ENCODE measurements at places on chromosomes 4 and X.
A peak's percentile ranks its signal among the peaks of the same experiment; 100 is the strongest.

- peak; percentile 95 for DNase-seq
These were observed 26.3 kb downstream of the UTP14A start for GRCh38 chrX:129932016-129932820.

- no peak for DNase-seq
These were observed 386.8 kb downstream of the ANKRD50 start for GRCh38 chr4:124325690-124326089.

DNA sequence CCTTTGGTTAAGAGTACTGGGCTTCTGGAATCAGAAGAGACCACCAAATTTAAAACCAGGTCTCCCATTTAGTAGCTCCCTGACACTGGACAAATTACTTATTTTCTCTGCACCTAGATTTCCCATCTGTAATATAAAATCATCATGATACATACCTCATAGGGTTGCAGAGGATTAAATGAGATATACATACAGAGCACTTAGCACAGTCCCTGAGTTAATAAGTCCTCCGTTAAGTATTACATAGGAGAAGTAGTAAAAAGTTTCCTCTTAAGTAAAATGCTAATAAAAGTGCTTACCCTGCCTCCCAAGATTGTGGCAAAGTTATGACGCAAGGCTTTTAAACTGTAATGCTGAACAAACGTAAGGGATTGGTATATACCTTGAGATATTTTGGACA is 539 bp upstream of the CHIC1 start:
- DNase-seq, result no peak

DNA sequence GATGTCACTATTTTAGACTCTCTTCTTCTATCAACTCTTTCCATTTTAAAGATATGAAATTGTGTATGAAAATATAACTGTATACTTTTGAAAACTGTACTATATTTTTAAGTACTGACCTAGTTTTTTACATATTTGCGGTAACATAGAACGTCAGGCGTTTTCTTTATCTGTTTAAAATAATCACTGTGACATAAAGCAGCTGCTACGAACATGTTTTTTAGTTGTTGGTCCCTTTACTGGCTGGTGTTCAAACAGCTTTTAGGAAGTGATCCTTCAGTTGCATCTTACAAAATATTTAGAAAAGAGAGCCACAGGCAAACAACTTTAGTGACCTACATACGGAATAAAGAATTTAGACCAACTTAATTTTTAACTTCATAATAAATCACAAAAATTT is 73.1 kb downstream of the METTL14 start:
- peak; percentile 60 for DNase-seq

DNA sequence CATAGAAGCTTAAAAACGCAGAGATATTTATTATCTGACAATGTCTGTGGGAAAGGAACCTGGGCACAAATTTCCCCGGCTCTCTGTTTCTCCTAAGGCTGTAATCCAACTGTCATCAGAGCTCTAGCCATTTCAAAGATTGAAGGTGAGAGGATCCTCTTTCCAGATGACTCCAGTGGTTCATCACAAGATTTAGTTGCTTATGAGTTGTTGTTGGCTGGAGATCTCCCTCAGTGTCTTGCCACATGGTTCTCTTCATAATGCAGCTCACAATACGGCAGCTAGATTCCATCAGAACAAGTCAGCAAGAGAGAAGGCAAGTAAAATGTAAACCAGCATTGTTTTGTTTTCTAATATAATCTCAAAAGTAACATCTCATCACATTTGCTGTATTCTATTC is 369.4 kb downstream of the GASK1B start:
- DNase-seq, result peak; percentile 31

- DNase-seq, result peak; percentile 7
These were observed 16.3 kb downstream of the SYNPO2 start for GRCh38 chr4:118904935-118905334.

DNA sequence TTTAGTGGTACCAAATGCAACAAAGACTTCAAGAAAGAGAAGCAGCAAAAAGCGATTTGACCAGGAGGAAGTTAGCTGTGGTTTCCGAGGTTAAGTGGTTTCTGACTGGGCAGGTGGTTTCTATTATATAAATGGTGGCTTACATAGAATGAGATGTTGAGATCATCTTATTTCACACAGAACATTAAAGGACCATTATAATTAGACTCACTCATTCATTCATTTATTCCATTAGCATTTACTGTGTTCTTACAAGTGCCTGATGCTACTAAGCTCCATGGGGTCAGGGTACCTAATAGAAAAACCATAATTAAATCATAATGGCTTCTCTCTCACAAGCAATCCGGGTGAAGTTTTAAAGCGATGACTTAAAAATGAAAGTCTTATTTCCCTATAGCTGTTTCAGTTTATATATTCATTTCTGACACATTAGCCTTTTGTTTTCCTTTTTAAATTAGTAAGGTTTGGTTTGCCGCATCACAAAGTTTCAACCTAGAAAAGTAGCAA is 10.6 kb downstream of the TSPAN6 start:
- no peak for DNase-seq

DNA sequence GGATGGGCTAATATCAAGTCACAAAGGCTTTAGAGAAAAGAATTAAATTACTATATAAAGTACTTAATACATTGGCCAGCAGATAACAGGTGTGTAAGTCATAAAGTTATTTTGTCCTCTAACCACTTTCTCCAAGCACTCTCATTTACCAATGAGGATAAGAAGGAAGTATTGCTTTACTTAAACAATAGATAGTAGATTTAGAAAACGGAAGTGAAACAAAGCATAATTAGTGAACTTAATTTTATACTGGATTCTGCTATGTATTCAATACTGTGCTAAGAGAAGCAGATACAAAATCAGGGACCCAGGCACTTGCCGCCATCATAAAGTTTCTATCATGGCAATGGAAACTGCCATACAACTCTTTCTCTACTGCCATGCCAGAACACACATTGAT is 24.0 kb downstream of the AFM start:
- no peak for DNase-seq

- DNase-seq, result peak; percentile 74
These were observed 31.4 kb upstream of the SLC25A31 start for GRCh38 chr4:127698789-127699200.

DNA sequence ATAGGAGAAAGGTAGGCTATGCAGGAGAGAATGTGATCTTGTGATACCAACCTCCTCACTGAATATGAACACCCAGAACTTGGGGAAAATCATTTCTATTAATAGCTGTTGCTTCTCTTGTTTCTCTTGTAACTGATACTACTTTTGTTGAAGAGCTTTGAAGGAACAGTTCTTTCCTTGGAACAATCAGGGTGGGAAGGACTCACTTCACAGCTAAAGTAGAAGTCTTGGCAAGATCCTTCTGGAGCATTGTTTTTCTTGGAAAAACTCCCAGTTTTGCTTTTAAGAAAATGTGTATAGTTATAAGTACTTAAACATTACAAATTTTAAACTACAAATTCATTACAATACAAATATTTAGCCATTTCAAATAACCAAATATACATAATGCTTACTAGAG is 19.1 kb upstream of the XK start:
- DNase-seq, result peak; percentile 0

GRCh38 chr4:85659610-85660218 is 184.8 kb downstream of the ARHGAP24 start:
- no peak for DNase-seq

GRCh38 chr4:176186067-176186466 is 9.3 kb downstream of the SPATA4 start:
- no peak for DNase-seq

GRCh38 chr4:126627255-126627654 is 1005.5 kb upstream of the INTU start:
- DNase-seq, result peak; percentile 24

- no peak for DNase-seq
These were observed 11.5 kb downstream of the HPSE start for GRCh38 chr4:83323136-83323535.

DNA sequence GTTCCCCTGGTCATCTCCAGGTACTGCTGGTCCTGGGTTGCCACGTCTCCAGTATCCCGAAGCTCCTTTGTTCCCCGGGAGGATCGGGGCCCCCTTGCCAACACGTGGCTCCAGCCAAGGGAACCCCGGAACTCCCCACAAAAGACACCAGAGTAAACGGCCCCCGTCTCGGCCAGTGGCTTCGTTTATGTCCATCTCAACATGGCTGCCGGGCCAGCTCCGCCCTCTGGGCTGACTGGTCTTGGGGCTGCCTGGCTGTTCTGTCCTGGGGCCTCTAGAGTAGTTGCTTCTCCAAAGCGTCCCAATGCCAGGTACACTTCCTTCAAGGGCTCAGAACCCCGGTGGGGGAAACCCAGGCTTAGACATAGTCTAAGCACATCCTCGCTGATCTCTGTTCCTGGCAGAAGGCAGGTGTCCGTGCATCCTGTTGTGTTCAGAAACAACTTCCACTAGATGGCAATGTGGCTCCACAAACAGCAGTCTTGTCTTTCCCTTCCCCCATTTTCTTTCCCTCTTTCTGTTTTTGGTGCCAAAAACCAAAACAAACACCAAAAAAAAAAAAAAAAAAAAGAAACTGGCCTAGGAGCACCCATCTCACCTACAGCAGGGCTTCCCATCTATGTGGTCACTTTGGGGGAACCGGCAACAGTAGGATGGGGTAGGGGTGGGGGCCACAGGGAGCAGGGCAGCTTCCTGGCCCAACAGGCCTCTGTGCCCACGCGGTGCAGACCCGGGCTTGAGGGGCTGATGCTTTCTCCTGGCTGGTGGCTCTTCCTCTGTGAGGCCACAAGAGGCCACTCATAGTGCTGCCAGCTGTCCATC is 35.3 kb downstream of the NBDY start:
- DNase-seq, result peak; percentile 64

DNA sequence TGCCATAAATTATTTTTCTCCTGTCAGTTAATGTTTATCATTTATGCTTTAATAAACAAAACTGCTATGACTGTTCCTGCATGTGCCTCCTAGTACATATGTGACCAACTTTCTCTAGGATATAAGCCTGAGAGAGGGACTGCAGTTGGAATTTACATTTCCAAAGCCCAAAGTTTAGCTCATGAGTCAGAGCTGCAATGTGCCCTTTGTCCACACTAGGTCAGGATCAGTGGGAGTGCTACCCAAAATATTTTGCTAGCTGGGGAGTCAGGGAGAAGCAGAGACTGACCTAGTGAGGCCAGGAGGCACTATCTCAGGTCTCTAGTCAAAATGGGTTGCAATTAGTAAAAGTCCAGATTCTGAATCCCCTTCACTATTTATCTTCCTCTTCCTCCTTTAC is 92.7 kb downstream of the AR start:
- peak; percentile 27 for DNase-seq

GRCh38 chr4:122195718-122196117 is 43.6 kb downstream of the BLTP1 start:
- no peak for DNase-seq

- DNase-seq, result no peak
These were observed 16.2 kb upstream of the SYTL4 start for GRCh38 chrX:100748108-100748507.

DNA sequence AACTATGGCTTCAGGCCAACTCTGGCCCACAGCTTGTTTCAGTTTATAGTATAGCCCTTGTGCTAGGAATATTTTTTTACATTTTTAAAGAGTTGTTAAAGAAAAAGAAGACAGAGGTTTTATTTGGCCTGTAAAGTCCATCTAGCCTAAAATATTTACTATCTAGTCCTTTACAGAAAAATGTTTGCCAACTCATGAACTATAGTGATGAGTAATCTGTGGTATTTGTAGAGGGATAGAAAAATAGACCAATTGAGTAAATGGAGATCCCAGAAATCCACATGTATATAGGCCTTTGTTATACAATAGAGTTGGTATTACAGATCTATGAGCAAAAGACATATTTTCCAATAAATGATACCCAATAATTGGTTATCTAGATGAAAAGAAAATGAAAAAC is 288.7 kb downstream of the PRDM5 start:
- no peak for DNase-seq

GRCh38 chrX:125382889-125383288 is 63.2 kb downstream of the TEX13C start:
- DNase-seq, result no peak

DNA sequence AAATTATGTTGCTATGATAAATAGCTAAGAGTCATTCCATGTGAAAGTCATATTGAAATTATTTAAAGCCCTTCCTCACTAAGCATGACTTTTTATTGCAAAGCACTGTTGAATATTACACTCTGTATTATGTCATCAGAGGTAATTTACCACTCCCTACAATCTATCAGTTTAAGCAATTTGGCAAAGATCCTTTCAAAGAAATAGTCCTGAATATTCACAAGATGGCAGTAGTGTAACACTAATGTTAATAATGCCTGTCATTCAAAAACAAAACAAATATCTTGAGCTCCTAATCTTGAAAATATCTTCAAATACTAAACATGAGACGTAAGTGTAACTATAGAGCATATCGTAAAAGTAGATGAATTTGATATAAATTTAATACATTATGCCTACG is 208.6 kb upstream of the TECRL start:
- no peak for DNase-seq

GRCh38 chrX:14476205-14476604 is 53.1 kb upstream of the GLRA2 start:
- peak; percentile 49 for DNase-seq

DNA sequence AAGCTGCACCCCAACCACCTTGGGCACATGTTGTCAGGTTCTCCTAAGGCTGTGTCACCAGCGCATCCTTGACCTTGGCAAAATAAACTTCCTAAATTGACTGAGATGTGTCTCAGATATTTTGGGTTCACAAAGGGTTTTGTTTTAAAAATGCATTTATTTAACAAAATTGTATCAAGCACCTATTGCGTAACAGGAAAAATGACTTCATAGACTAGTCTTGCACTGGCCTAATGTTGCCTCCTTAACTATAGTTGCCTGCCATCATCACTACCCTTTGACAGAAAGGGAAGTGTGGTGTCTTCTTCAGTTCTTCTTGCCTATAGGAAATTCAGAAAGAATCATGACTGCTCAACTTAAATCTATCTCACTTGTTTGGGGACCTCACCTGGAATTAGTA is 374.2 kb downstream of the SH2D1A start:
- DNase-seq, result no peak

GRCh38 chr4:69196209-69196965 is 18.2 kb downstream of the UGT2B11 start:
- DNase-seq, result no peak

DNA sequence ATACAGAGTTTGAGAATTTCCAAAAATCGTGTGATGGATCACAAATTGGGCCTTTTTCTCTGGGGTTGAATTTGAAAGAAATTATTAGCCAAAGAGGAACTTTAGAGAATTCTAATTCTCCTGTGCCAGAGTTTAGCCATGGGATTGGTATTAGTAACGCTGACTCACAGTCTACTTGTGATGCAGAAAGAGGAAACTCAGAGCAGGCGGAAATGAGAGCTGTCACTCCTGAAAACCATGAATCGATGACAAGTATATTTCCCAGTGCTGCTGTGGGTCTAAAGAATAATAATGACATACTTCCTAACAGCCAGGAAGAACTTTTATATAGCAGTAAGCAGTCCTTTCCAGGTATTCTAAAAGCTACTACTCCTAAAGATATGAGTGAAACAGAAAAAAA is 64.9 kb downstream of the N4BP2 start:
- DNase-seq, result peak; percentile 18

- DNase-seq, result peak; percentile 69
These were observed 766.6 kb downstream of the FAT4 start for GRCh38 chr4:126081336-126081735.
